ENCODE measurements at places on chromosomes 1 and 21.
A peak's percentile ranks its signal among the peaks of the same experiment; 100 is the strongest.

- no peak for DNase-seq
Measured at GRCh38 chr1:37605806-37606474, 10.2 kb upstream of the GNL2 start.

DNA sequence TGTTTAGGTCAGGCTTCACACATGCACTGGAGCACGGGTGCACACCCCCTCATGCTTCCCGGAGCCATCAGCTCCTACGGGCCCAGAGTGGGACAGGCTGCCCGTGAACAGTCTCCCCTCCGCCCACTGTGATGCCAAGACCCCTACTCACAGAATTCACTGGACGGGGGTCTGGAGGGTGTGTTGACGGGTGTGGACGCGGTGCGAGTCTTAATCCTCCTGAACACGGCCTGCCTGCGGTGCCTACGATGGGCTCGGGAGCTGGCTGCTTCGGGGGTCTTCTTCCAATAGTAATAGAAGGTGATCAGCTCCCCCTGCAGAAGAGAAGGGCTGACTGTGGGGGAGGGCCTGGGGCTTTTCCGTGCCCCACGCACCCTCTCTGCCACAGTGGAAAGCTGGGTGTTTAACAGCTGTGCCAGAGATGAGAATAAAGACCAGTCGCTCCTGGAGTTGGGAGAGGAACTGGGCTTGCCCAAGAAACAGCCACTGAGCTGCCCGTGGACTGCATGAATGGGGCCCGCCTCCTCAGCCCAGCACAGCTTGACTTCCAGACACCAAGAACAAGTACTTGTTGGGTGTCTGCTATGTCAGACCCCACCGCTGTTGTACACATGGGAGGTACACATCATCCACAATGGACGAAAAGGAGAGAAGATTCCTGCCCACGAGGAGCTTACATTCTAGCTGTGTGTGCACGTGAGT, 47.9 kb downstream of the SLC45A1 start:
- no peak for DNase-seq

- no peak for DNase-seq
Measured at GRCh38 chr1:40353082-40353481, 20.4 kb upstream of the SMAP2 start.

- DNase-seq, result peak; percentile 21
Measured at GRCh38 chr1:2049225-2049717, 940 bp upstream of the PRKCZ start.

GRCh38 chr1:241485145-241485544, 34.4 kb downstream of the FH start:
- DNase-seq, result no peak

GRCh38 chr1:109395602-109396512, 1.9 kb downstream of the SORT1 start:
- no peak for DNase-seq

DNA sequence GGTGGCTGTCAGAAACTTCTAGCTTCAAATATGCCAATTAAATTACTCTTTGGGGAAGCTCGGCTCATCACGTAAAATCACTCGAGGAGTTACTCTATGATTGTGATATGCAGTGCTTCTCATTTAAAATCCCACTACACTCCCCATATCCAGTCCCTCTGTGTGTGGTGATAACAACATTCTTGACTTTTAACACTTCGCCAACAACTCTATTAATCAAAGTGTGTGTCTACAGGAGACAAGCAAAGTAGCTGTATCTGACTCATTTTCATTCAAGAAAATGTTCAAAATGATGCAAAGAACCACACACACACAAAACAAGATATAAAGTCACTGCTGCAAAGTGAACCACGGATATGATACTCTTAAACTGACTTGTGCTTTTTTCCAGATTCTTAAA, 341.3 kb downstream of the DSCAM start:
- no peak for DNase-seq

Data from NCI-H2081 (cell line).